ENCODE measurements at places on chromosomes 2 and 18.
A peak's percentile ranks its signal among the peaks of the same experiment; 100 is the strongest.

DNA sequence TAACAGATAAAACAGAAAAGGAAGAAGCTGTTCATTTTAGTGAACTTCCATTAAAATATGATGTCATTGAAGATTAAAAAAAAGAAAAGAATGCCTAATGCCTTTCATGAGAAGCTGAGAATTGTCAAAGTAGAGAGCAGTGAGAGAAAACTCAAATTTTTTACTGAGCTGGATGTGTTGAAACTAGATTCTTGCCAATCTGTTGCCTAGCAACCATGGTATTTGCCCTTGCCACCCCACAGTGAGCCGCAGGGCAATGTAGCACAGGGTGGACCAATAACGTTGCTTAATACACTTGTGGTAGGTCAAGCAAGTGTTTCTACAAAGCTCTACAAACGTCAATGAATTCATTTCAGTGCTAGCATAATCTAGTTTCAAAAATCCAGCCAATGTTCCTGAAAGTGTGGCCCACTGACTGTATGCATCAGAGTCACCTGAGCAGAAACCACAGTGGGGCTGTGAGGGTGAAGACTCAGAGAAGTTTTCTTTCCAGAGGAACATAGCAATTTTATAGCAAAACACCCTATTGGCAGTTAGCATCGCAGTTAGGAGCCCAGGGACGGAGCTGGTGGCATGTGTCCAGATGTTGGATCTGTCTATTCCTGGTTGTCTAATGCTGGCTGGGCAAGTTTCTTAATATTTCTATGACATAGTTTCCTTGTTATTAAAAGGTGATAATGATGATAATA is 132.2 kb downstream of the DOCK10 start:
- peak; percentile 41 for DNase-seq

DNA sequence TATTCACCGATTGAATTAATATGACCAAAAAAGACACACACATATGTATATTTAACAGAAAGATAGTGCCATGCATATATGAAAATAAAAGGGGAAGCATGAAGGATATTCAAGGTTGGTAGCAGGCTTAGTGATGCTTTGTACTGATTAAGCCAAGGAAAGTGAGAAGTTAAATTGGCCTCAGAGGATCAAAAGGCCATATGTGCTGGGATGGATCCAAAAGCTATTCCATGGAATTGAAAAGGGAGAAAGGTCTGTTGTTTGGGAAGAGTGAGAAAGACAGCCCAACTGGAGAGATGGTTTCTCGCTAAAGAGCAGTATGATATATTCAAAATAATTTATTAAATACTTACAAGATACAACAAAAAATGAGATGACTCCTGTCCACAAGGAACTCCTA is 65.9 kb downstream of the INSIG2 start:
- no peak for DNase-seq

DNA sequence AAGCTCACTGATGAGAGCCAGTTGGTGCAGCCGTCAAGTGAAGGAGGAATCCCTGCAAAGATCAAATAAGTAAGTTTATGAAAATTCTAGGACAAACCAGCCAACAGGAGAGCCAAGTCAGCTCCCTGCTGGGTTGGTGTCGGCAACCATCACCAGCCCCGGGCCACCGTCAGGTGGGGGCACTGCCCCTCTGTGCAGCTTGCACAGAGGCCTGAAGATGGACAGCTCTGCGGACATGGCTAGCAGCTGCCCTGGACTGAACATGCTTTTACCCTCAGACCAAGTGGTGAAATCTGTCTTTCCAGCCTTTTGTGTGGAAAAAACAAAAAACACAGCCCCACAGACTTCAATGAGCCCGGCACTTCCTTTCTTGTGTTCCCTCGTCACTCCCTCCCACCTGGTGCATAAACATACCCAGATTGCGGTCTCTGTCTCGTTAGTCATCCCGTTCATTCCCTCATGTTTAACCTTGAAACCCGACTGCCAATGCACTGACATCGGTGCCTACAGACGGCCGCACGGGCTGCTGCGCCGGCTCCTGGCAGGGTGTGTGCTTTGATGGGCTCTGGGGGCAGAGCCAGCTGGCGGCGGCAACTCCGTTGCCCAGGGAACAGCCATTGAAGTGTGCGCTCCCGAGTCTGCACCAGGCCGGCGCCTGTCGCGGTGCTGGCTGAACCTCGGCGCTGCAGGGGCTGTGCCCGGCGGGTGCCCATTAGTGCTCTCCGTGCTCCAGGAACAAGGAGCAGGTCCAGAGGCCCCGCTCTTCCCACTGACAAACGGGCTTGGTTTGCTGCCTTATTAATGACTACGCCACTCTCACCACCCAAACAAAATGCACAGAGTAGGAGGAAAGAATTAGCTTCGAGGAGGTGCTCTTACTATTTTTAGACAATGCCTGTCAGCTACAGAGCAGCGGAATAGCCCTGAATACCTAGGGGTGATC is 95.3 kb downstream of the EIPR1 start:
- no peak for DNase-seq

DNA sequence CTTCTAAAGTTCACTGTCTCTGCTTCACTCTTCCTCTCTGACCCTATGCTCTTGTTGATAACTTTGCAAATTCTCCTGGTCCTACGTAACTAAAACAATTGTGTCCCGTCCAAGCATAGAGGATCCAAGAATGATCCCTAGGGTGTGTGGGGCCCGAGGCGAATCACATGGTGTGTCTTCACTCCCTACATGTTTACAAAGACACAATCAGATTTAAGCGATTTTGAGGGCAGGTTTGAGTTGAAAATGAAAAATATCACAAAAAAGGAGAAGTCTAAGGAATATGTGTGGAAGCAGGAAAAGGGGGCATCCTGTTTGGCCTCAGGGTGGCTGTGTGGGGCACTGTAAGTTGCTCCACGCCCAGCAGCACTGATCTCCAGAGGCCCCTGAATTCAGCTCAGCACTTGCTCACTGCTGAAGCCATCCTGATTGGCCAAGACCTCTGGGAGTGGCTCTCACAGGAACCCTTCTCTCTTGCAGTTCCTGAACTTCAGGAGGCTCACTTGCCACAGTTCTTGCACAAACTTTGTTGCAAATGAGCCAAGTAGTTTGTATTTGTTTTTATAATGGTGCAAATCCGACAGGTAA is 363.6 kb downstream of the ZNF521 start:
- DNase-seq = no peak

GRCh38 chr2:239108459-239108858 is 260.6 kb downstream of the TWIST2 start:
- DNase-seq = no peak

DNA sequence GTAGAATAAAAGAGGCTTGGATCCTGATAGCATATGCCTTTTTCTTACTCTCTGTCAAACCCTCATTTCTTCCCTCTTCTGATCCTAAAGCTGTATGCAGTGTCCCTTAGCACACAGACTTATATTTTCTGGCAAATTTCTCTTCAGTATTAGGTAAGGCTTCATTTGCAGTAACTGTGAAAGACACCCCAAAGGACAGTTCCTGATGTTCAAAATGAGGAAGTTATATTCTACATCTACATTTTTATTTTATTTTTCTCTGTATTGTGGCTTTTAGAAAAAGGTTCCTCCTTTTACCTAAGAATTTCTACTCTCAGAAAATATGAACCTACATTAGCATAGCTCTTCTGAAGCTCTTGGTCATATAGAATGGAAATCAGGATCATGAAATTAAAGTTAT is 261.7 kb downstream of the PDE11A start:
- no peak for DNase-seq

GRCh38 chr2:222707689-222708273 is 36.3 kb downstream of the MOGAT1 start:
- no peak for DNase-seq

DNA sequence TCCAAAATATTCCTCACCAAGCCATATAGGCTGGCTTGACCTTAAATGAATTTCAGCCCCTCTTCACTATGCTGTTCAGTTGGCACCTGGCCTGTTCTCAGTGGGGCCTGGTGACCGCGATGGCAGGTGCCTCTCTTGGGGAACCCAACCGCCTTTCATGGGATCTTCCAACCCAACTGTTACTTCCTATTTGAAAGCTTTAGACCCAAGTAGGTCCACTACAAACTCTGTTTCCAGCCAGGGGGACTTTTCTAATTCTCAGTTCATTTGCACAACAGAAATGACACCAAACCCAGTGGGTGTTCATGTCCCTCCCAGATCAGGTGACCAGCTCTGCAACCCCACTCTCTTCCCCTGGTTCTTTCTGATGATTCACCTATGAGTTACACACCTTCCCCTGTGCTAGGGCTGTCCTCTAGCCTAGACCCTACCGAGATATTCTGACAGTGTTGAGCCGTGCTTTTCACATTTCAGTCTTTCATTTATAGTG is 35.6 kb upstream of the NDUFV2 start:
- no peak for DNase-seq

GRCh38 chr2:101047774-101048173 is 45.7 kb downstream of the RPL31 start:
- no peak for DNase-seq

GRCh38 chr2:129713337-129713736 is 266.1 kb upstream of the RAB6C start:
- DNase-seq = no peak

DNA sequence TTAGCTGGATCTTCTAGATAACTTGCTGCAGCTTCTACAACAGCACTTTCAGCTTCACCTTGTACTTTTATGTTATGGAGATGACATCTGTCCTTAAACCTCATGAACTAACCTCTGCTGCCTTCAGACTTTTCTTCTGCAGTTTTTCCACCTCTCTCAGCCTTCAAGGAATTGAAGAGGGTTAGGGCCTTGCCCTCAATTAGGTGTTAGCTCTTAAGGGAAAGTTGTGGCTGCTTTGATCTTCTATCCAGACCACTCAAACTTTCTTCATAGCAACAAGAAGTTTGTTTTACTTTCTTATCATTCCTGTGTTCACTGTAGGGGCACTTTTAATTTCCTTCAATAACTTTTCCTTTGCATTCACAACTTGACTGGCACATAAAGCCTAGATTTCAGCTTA is 52.3 kb downstream of the ARHGAP15 start:
- no peak for DNase-seq

DNA sequence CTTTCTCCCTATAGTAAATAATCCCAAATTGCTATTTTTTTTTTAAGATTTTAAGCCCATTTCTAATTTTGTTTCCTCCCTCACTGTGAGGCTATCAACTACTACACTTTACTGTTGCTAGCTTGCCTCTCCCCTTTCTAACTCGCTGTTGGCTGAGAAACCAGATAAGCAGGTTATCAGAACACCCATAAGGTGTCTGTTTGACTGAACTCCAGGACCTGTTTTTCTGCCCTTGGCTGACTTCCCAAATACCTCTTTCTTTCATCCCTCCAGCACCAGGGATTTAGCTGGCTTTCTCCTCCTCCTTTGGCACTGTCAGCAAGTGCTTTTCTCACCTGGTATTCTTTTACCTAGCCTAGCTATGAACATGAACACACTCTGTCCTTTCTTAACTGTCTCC is 11.1 kb downstream of the TRAK2 start:
- DNase-seq = no peak

DNA sequence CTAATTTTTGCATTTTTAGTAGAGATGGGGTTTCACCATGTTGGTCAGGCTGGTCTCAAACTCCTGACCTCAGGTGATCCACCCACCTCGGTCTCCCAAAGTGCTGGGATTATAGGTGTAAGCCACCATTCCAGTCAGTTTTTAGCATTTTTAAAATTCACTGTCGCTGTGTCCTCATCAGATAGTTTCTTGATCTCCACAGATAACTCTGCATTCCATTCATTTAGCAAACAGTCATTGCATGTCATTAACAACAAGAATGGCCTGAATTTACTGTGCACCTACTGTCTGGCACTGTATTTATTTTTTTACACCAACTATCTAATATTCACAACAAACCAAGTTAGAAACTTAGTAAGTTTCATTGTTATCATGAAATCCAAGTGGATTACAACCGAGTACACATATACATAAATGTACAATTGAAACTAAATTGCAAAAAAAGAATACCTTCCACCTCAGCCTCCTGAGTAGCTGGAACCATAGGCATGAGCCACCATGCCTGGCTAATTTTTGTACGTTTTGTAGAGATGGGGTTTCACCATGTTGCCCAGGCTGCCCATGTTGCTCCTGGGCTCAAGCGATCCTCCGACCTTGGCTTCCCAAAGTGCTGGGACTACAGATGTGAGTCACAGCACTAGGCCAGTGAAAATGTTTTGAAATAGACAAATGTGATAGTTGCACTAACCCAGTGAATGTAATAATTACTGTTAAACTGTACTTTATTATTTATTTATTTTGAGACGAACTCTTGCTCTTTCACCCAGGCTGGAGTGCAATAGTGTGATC is 4.3 kb downstream of the MCEE start:
- DNase-seq = no peak

DNA sequence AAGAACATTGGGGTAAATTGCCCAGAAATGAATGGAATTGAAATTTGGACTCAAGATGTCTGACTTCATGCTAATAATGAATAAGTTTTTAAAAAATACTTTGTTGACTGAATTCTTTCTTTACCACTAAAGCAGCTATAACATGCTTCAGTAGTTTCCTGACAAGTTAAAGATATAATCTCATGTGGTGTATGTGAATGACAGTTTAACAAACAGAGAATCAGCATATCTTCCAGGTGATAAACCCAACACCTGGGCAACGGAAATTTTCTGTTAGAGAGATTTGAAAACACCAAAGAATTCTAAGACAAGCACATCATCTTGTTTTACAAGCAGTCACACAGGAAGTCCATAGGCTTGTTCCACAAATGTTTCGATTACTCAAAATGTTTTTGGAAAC is 372.6 kb upstream of the VRK2 start:
- DNase-seq = no peak

Data from SIG-M5 (cell line).